ENCODE measurements at places on chromosomes 2 and 18.
A peak's percentile ranks its signal among the peaks of the same experiment; 100 is the strongest.

- no peak for DNase-seq
Observed at GRCh38 chr2:10538224-10538894, 90.2 kb upstream of the ODC1 start.

DNA sequence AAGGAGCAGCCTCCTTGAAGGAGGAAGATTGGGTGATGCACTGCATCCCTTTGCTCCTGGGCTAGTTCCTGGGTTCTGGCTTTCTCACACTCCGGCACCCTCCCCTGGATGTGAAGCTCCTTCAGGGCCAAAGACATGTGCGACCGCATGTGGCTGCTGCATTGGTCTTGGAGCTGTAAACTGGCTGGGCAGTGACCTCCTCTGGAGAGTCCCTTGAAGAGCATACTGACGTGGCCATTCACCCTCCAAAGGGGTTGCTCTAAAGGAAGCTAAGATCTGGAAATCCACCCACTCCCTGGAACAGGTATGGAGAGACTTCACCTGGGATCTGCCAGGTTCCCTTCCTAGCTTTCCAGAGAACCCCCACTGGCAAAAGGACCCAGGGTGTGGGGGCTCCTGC is 62.1 kb downstream of the TMEM17 start:
- no peak for DNase-seq

DNA sequence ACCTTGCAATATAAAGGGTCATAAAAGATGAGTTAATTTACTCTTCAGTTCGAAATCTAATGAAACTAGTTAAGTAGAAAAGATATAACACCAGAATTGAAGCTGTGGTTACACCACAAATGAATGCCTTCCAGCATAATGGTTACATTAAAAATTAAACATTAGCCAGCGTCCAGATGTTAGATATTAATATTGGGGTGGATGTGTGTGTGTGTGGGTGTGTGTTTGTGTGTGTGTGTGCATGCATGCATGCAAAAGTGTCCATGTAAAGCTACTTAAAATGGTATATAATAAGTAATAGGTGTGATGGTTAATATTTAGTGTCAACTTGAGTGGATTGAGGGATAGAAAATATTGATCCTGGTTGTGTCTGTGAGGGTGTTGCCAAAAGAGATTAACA is 170.4 kb upstream of the FN1 start:
- no peak for DNase-seq

DNA sequence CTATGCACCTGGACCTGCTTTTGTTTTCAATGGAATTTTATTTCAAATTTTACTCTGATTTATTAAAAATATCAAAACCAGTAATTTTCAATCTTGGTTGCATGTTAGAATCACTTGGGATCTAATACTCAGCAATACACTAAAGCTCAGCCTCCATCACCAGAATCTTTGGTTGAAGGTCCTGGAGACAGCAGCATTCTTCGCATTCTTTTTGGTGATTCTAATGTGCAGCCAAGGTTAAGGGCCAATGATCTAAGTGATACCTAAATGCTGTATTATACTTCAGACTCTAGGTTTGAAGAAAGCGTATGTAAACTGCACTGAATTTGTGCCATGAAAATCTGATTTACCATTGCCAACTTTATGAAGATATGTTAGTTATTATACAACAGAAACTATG is 493.1 kb downstream of the XIRP2 start:
- no peak for DNase-seq

DNA sequence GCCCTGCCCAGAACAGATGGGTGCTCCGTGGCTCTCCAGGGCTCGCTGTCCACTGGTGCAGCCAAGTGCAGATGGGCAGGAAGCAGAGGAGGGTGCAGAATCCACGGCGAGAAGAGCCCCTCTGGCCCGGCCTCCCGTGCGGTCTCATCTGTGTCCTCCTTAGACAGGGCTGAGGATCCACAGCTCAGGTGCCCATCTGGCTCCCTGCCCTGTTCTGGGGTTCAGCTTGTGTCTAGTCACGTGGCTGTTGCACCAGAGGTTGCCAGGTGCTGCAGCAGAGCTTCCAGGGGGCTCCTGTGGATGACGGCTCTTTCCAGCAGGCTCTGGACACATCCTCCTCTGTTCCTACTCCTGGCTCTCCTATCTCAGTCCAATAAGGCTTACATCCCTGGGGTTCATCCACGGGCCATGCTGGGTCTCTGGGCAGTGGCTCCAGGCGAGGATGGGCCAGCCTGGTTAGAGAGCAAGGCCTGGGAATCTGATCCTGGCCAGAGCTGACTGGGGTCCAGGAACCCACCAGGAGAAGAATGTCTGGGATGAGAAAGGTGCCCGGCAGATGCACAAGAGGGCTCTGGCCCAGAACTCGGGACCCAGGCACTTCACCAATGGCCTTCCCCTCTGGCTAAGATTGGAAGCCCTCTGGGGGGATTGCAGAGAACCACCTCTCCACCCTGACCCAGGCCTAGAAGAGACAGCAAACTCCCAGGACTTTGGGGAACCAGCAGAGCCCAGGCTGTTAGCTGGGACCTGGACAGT is 116.3 kb upstream of the ID2 start:
- peak; percentile 81 for DNase-seq

GRCh38 chr2:142989273-142990204 is 112.1 kb downstream of the KYNU start:
- no peak for DNase-seq

DNA sequence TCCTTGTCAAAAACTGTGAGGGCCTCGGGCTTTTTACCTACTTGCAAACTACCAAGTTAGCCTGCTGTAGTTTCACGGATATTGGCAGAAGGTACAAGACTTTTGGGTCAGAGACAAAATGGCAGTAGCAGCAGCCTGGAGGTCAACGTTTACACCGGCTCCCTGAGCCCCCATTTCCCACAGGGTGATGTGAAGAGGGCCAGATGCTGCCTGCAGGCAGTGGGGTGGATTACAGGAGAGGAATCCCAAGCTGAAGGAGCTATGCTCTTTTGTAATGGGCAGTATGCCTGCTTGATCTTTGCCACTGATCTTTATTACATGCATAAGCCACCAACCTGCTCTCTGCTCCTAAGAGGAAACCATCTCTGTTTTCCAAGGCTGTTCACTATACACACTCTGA is 29.5 kb upstream of the SP5 start:
- no peak for DNase-seq

DNA sequence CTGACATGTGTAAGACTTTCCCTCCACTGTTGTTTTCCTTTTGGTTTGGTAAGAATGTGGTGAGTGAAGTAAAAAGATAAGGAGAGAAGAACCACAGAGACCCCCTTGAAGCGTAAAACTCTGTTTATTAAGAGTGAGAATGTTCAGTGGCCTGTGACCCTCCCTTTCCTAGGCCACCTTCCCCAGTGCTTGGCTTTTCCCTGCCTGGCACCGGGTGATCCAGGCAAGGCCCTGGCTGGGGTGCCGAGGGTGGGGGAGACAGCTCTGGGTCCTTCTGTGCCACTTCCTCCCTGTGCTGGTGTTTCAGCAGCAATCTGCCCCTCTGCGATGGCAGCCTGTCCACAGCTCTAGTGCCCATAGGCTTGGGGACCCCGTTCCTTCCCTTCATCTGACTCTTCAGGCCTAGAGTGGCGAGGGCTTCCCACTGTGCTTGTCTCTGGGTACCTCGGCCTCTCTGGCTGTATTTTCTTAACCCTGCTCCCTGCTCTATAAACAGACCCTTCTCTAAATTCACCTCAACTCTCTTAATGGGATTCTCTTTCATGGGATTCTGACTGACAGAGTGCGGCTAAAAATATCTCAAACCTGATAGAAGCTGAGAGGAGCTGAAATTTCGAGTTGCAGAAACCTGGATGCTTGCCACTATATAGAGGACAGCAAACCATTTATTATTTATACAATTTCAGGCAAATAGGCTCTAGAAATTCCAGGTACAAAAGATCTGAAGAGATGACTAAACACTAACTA is 461.0 kb downstream of the DLGAP1 start:
- no peak for DNase-seq

- no peak for DNase-seq
Observed at GRCh38 chr2:107721178-107721577, 105.5 kb upstream of the RGPD4 start.

GRCh38 chr2:75616406-75616805 is 30.2 kb upstream of the MRPL19 start:
- DNase-seq = no peak

- no peak for DNase-seq
Observed at GRCh38 chr2:6590442-6590841, 275.3 kb downstream of the CMPK2 start.

- DNase-seq = no peak
Observed at GRCh38 chr18:14940735-14941134, 192.8 kb downstream of the ANKRD30B start.

DNA sequence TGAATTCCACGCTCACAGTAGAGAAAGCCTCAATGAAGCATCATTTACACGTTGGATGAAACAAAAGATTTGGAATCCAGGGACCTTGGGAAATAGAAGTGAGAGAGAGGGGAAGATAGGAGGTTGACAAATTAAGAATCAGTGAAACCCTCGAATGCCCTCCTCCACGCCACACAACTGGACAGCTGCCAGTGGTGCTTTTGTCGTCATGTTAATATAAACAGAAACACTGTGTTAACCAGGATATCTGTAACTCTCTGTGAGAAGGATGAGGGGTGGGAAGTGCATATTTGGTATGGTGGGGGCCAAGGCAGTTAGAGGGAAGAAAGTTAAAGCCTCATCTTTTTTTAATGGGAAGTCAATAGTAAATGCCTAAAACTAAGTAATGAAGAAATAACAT is 108.7 kb downstream of the GFPT1 start:
- DNase-seq = no peak

GRCh38 chr2:176056406-176056805 is 27.4 kb downstream of the EVX2 start:
- DNase-seq = no peak

DNA sequence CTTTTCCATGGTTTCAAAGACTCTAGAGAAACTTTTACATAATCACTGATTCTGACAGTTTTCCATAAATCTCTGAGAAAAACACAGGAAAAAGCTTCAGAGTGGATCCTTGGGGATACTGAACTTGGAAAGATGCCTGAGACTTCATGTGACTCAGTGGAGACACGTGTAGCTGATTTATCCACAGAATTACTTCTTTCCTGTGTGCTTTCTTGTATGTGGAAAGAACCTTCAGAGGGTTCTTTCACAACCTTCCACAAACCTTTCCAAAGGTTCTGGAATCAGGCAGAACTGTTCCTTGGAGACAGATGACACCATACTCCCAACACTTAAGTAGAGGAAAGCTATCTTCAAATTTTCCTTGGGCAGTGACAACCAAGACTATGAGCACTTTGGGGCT is 207.2 kb downstream of the RND3 start:
- DNase-seq = no peak

DNA sequence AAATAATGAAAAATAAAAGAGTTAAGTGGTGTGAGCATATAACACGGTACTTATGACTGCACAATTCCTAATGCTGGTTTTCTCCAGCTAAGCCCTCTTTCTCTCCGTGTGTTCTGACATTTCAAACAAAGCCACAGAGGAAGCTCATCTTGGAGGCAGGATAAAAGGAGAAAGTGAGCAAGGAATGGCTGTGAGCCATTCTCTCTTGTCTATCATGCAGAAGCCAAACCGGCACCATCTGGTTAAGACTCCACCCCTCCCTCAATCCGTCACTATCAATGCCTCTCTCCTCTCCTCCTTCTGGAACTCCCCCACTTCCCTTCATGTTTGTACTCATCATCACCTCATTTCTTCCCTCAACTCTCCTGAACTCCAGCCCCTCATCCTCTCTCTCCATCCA is 210.4 kb downstream of the TMEM163 start:
- DNase-seq = no peak

DNA sequence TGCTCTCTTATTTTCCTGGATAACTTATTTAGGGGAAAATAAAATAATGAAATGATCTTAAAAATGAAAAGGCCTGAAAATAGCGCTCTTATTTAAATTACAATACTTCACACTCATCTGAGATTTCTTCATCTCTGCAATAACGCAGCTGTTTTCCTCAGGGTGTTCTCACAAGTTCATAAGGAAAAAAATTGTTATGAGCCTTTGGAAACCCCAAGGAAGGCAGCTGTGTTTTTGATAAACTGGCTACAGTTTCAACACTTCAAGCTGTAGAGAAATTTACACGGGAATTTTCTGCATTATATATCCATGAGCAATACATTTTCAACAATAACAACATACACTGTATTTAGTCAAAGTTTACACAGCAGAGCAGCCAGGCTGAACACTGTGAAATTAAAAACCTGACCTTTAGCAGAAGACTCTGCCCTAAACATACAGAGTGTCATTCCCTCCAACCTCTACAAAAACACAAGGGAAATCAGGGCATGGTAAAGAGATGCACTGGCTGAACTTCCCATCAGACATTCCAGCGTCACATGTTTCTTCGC is 959.6 kb downstream of the SLC4A3 start:
- no peak for DNase-seq

- DNase-seq = no peak
Observed at GRCh38 chr2:9796056-9797010, 46.9 kb upstream of the TAF1B start.

DNA sequence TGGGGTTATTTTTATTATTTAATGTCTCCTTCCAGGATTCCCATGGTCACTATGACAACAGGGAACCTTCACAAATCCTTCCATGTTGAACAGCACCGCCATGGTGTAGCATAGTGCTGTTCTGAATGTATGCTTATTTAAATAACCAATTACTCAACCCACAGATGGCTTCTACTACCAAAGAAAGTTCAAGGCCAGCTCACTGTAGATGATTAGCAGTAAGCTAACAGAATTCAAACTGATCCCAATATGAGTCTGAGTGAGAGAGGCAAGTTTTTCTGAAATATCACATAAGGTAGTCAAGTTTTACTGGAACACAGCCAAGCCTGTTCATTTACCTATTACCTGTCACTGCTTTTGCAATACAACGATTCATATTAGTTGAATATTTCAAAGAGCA is 51.2 kb downstream of the CLASP1 start:
- DNase-seq = no peak

- no peak for DNase-seq
Observed at GRCh38 chr2:10170256-10170655, 47.7 kb downstream of the RRM2 start.

GRCh38 chr2:189249901-189250300 is 70.3 kb upstream of the COL5A2 start:
- DNase-seq = no peak

- no peak for DNase-seq
Observed at GRCh38 chr2:208384637-208385036, 22.0 kb upstream of the PTH2R start.

GRCh38 chr2:10252224-10252623 is 50.5 kb upstream of the HPCAL1 start:
- no peak for DNase-seq

DNA sequence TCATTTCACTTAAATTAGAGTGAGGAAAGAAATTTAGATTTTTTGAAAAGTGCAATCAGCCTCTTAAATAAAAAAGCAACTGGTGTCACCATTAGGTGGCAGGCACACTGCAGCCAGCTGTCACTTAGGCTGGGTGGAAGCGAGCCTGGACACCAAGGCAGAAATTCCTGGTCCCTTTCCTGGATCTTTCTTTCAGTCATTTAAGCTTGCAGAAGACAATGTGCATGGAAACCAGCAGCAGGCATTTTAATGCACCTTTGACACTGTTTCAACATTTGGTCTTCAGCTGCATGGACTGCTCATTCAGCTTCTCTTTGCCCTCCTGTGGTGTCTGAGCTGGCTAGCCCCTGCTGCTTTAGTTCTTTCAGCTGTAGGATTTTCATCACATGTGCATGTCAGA is 61.0 kb downstream of the AQP4 start:
- DNase-seq = no peak

- no peak for DNase-seq
Observed at GRCh38 chr2:126344493-126344892, 311.5 kb upstream of the GYPC start.

Data from lower leg skin (tissue), 4 donors.